Colonic mucosa (tissue), 4 donors: ENCODE measurements at places on chromosomes 1 and 21. TPM values are rescaled to one million over a fixed set of nuclear protein-coding genes. Genes with fewer than 3 reads are reported as not detected.
A peak's percentile ranks its signal among the peaks of the same experiment; 100 is the strongest.

The TNFRSF9 gene
- 0.56 TPM for total RNA-seq

The CFHR3 gene
- not detected for total RNA-seq

DNA sequence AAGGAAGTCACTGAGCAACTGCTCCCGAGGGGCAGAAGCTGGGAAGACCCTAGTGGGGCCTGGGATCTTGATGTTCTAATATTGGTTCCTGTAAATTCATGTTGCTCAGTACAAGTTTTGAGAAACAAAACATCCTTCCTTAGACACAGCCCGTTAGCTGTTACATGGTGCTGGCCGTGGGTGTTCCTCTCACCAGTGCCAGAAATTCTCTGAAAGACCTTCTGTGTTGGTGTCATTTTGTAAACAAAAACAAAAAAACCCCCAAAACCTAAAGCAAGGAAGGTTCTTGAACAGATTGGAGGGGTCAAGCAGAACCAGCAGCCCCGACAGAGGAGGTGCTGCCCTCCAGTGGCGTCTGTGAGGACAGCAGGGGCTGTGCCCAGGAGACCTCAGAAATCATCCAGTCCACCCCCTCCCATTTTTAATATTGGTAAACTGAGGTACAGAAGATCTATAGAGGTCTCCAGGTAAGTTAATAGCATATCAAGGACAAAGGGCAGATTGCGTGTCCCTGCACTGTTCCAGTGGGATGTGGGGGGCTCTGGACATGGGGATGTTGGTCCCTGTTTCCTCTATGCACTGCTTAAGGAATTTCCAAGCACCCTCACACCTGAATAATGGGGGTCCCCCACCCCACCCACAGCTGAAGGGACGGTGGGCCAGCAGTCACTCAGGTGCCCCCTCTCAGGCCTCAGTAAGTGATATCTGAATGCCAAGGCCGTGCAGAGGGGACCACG lies 38.2 kb downstream of the SLC2A7 start:
- no peak overlapping the region for H3K4me3 ChIP-seq
- H3K27me3 ChIP-seq, result no peaks in the 10 kb centered on the region
- H3K4me1 ChIP-seq, result no peaks in the 10 kb centered on the region
- no peak overlapping the region for H3K27ac ChIP-seq
- DNase-seq, result peak; percentile 54

DNA sequence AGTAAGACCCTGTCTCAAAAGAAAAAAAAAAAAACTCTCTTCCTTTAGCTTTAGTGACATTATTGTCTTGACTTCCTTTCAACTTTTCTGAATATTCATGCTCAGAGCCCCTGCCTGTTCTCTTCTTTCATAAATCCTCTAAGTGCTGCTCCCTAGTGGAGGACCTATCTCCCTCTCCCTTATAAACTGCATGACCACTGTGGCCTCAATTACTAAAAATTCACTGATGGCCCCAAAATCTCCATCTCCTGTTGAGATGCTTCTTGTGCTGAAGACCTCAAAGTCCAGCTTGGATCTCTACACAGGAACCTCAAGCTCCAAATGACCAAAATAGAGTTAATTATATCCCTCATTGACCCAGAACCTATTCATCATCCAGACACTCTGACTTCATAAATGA lies 7.8 kb downstream of the ITLN1 start:
- no peak overlapping the region for H3K27ac ChIP-seq
- no peak overlapping the region for H3K4me3 ChIP-seq
- DNase-seq, result no peak
- no peaks in the 10 kb centered on the region for H3K4me1 ChIP-seq
- H3K36me3 ChIP-seq, result no peaks in the 10 kb centered on the region
- no peaks in the 10 kb centered on the region for H3K27me3 ChIP-seq

- H3K4me1 ChIP-seq, result no peaks in the 10 kb centered on the region
- no peak overlapping the region for H3K27ac ChIP-seq
- no peaks in the 10 kb centered on the region for H3K27me3 ChIP-seq
Observed at GRCh38 chr1:157937744-157938143, 55.7 kb upstream of the KIRREL1 start.

DNA sequence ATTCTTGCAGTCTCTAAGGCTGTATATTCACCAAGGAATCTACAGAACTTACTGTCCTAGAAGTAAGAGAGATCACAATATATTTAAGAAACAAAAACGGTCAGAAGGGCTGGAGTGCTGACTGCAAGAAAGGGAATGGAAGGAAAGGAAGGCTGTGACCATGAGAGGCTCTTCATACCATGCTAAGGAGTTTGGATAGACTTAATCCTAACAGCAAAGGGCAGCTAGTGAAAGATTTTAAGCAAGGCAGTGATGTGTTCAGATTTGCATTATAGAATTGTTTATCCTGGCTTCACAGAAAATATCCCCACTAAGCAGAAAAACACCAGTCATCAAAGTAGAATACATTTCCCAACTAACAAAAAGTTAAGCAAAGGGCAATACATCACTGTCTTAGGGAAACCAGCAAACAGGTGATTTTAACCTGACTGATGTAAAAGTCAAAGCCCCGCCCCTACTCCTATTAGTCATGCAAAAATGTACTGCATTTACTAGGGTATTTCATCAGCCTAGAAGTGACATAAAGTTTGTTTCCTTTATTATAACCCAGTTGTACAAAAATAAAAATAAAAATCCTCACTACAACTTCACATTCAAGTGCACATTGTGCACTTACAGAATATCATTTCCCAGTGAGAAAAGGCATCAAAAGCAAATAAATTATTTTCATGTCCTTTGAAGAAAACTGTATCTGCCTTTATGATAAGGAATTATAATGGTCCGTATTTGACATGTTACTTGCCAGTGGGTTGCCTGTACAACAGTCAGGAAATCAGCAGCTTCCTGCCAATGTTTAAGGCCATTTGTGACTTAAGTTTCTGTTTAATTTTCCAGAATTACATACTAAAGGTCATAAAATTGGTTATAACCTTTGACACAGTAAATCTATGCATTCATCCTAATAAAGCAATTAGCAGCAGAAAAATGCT lies 17.2 kb downstream of the JAK1 start:
- no peak overlapping the region for H3K4me3 ChIP-seq
- DNase-seq, result no peak
- peaks cover 19% of the 10 kb centered on the region for H3K4me1 ChIP-seq
- no peaks in the 10 kb centered on the region for H3K27me3 ChIP-seq
- H3K36me3 ChIP-seq, result no peaks in the 10 kb centered on the region

- no peak for DNase-seq
- no peaks in the 10 kb centered on the region for H3K27me3 ChIP-seq
- H3K36me3 ChIP-seq, result no peaks in the 10 kb centered on the region
- no peaks in the 10 kb centered on the region for H3K4me1 ChIP-seq
- H3K4me3 ChIP-seq, result no peak overlapping the region
Observed at GRCh38 chr1:160708118-160708517, 3.5 kb downstream of the CD48 start.
